Renal pelvis (tissue), 12 donors: ENCODE measurements at places on chromosomes 16 and 17. TPM values are rescaled to one million over a fixed set of nuclear protein-coding genes. Genes with fewer than 3 reads are reported as not detected.

- DNase-seq: no peak
Observed at GRCh38 chr17:77288115-77288619, 147.4 kb downstream of the SEC14L1 start.

- DNase-seq: no peak
Observed at GRCh38 chr16:88961011-88961410, 16.0 kb downstream of the CBFA2T3 start.

GRCh38 chr17:28497931-28498330 lies 8.2 kb upstream of the FOXN1 start:
- no peak for DNase-seq

- DNase-seq: no peak
Observed at GRCh38 chr16:82085011-82085779, 50.1 kb downstream of the HSD17B2 start.

Gene TSR3
- 61.6 TPM for polyA plus RNA-seq

Gene PARN
- polyA plus RNA-seq: 29.8 TPM

Gene PROCA1
- 11.2 TPM for polyA plus RNA-seq

Gene MYH1
- 0.06 TPM for polyA plus RNA-seq

Gene KRTAP4-6
- not detected for polyA plus RNA-seq
